ENCODE measurements at places on chromosomes 3 and 15.

DNA sequence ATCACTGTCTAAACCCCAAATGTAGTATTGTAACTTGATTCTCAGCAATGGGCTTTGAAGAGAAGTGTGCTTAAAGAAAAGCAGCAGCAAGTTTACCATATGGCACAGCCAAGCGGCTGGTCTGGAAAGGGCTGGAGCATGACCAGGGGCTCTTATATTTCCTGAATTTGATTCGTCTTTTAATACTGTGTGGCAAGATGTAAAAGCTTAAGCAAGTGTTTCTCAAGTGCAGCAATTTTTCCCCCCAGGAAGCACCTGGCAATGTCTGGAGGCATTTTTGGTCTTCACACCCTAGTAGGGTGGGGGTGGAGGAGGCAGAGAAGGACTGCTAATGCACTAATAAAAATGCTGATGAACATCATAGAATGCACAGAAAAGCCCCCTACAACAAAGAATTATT, 397.9 kb downstream of the NTRK3 start:
- DNase-seq = no peak

DNA sequence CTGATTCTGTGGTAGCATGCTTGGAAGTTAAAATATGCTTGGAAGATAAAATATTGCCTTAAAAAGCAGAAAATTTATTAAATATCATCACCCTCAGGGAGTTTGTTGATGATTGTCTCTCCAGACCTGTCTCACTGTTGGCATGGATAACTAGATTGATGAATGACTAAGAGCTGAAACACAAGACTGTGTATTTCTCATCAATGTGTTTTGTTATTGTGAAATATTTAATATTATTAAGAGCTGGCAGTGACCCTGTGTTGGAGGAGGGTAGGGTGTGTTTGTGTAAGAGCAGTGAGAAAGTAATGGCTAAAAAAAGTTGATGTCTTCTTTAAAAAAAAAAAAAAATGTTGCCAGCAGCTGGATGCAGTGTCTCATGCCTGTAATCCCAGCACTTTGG, 82.2 kb downstream of the ITPR1 start:
- DNase-seq = no peak

GRCh38 chr3:97871186-97871585, 49.4 kb downstream of the CRYBG3 start:
- DNase-seq = no peak

DNA sequence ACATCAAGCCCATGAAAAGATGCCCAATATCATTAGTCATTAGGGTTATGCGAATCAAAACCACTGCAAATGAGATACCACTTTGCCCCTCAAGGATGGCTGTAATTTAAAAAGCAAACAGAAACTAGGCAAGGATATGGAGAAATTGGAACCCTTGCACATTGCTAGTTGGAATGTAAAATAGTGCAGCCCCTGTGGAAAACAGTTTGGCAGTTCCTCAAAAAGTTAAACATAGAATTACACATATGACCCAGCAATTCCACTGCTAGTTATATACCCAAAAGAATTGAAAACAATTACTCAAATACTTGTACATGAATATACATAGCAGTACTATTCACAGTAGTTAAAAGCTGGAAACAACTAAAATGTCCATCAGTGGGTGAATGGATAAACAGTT, 186.8 kb upstream of the CGNL1 start:
- DNase-seq = no peak

- DNase-seq = no peak
These were observed 143.2 kb downstream of the DOCK3 start for GRCh38 chr3:50817756-50818529.
